ENCODE measurements at places on chromosomes 7 and 10. TPM values are rescaled to one million over a fixed set of nuclear protein-coding genes. Genes with fewer than 3 reads are reported as not detected.

ASB10 gene
- not detected for total RNA-seq

FANK1 gene
- total RNA-seq, result not detected

EPDR1 gene
- 0.48 TPM for total RNA-seq

ASIC3 gene
- total RNA-seq, result 5.3 TPM

BLOC1S2 gene
- 45.0 TPM for total RNA-seq

TEX36 gene
- not detected for total RNA-seq

CDK13 gene
- total RNA-seq, result 51.4 TPM

CDHR1 gene
- total RNA-seq, result 0.30 TPM

Data from activated naive CD4-positive, alpha-beta T cell treated with anti-CD3 and anti-CD28 coated beads, Interleukin-2, amount 10 ng/mL, durations not matched to agents 5 hours and 36 hours (primary cell).